ENCODE measurements at places on chromosomes 4 and X.
A peak's percentile ranks its signal among the peaks of the same experiment; 100 is the strongest.

DNA sequence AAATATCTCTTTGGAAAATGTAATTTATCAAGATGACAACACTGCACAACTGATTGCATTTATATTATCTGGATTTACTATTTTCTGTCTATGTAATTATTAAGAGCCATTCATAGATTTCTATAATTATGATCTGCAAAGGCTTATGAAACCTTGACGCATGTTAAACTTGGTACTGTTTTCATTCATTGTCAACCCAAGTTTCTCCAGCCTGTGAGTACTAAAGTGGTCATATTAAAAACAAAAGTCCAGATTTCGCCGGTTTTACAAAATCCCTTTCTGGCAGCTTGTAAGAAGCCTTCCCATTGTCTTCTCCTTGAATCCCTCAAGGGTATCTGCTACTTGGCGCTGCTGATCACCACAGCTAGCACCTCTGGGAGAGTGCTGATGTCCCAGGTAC, 19.7 kb upstream of the GRPR start:
- DNase-seq, result no peak

DNA sequence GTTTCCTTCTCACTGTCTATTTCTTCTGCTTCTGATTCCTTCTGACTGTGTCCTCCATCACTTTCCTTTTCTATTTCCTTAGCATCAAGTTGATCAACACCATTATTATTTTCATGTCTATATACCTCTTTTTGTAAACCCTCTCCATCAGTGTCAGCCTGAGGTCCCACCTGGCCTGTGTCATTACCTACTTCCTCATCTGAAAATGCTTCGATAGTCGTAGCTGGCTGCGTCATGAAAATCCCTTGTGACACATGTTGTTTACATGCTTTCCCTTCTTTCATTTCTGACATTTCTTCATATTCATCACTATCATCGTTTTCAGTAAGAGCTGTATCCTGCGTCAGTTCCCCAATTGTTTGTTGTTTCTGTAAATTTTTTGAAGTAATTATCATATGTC, 39.6 kb downstream of the RPGR start:
- DNase-seq, result no peak

DNA sequence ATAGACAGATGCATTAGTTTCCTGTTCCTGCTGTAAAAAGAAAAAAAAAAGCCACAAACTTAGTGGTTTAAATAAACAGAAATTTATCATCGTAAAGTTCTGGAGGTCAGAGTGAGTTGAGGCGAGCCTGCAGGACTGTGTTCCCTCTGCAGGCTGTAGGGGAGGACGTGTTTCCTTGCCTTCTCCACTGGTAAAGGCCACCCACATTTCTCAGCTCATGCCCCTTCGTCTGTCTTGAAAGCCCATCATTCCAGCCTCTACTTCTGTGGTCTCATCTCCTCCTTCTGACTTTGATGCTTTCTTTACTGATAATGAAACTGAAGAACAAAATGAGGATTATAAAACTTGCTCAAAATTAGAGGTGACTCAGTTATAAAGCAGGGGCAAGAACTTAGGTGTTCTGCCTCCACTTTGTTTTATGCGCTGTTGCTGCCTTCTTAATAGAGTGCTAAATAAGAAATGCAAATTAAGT, 143.0 kb downstream of the STIM2 start:
- DNase-seq, result no peak

GRCh38 chr4:142535009-142535408, 311.1 kb downstream of the INPP4B start:
- DNase-seq, result no peak

GRCh38 chr4:11602606-11603340, 174.1 kb upstream of the HS3ST1 start:
- DNase-seq, result no peak

DNA sequence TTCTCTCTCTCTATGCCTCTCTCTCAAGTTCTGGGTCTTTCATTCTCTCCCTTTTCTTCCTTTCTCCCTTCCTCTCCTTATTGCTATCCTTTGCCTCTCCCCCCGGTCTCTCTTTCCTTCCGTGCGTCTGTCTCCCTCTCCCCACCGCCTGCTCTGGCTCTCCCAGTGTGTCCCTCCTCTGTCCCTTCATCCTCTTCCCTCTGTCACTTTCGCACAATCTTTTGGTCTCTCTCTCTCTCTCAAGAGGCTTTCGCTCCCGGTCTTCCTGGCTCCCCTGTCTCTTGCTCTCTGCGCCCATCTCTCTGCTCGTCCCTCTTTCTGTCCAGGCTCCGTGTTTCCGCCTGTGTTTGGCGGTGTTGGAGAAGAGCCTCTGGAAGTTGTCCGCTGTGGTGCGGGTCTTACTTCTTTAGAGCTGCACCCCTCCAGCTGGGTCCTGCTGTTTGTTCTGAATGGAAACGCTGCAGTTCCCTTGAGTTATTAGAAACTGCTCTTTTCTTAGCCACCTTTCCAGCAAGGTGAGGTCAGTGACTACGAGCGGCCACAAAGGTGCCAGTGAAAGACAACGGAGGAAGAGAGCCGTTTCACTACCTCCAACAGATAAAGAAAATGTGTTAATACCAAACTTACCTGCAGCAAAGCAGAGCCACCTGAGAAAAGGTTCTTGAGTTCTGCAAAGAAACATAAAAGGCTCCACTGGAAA, 1.1 kb downstream of the BMPR1B start:
- peak; percentile 64 for DNase-seq

- DNase-seq, result no peak
Measured at GRCh38 chr4:175341203-175341755, 423.1 kb downstream of the ADAM29 start.

GRCh38 chr4:154566639-154567204, 3.9 kb downstream of the FGB start:
- no peak for DNase-seq

- no peak for DNase-seq
Measured at GRCh38 chr4:15757054-15757453, 21.1 kb upstream of the CD38 start.

- DNase-seq, result no peak
Measured at GRCh38 chr4:181140037-181140603, 1103.1 kb upstream of the TENM3 start.

- DNase-seq, result no peak
Measured at GRCh38 chrX:17464194-17464593, 89.2 kb downstream of the NHS start.

DNA sequence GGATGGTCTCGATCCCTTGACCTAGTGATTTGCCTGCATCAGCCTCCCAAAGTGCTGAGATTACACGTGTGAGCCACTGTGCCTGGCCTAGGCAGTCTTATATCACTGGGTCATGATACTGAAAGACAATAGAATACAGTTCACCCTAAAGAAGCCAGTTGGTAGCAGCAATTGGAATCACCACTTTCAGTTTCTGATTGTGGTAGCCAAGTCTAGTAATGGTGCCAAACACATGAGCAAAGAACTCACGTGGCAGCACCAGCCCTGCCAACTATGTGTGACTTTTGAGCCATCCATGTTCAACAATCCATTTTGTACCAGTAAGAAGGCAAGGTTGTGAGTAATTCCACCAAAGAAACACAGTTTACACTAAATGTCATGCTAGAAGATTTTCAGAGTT, 548.4 kb downstream of the KLHL13 start:
- DNase-seq, result no peak

DNA sequence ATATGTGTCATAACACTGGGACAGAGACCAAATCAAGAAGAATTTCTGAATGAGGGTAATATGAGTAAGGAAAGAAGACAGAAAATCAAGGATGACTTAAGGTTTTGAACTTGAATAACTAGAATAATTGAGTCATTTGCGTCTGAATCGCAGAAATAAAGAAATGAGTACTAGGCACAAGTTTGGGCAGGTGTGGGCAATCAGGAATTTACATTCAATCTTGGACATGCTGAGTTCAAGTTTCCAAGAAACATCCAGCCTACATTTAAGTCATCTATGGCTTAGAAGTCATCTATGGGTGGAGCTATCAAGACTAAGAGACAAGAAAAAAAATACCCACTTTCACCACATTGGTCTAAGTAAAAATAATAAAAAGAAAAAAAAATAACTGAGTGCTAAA, 30.4 kb upstream of the WDR44 start:
- DNase-seq, result no peak

All from NCI-H1417 (cell line).